ENCODE measurements at places on chromosomes 6 and 20.

- DNase-seq = no peak
Measured at GRCh38 chr6:72084992-72085569, 198.7 kb downstream of the RIMS1 start.

DNA sequence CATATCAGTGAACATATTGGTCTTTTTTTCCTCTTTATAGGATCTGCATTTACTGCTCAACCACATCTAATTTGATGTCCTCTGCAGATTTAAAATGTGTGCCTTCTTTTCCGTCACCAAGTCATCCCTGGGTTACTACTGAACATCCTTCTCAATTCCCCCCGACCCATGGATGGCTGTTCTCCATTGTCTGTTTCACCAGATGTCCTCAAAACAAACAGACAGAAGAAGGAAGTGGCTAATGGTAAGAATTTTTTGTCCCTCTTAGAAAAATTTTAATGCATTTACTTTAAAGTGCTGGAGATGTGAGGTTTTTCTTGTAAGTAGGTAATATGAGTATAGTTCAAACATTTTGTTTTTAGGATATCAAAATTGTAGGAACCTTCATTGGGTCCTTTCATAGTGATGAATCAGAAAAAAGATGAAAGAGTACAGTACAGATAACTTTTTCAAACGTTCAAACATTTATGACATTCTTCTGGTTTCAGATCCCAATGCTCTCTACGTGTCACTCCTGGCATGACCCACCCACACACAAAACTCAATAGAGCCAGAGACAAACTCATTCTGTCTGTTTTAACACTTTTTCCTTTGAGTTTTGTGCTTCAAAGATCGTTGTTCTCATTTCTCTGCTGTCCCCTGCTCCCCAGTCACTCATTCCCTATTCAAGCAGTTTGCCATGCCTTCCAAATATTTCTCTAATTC lies 276.4 kb downstream of the PRL start:
- no peak for DNase-seq

DNA sequence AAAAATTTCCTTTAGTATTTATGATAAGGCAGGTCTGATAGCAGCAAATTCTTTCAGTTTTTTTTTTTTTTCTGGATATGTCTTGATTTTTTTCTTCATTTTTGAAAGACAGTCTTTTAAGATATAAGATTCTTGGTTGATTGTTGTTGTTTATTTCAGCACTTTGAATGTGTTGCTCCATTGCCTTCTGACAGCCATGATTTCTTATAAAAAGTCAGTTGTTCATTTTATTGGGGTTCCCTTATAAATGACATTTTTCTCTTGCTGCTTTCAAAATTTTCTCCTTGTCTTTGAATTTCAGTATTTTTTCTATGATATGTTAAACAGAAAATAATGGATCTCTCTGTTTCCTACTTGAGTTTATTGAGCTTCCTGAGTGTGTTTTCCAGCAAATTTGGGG lies 152.3 kb downstream of the ISM1 start:
- no peak for DNase-seq

GRCh38 chr6:37314487-37315156 lies 39.2 kb upstream of the RNF8 start:
- DNase-seq = no peak

DNA sequence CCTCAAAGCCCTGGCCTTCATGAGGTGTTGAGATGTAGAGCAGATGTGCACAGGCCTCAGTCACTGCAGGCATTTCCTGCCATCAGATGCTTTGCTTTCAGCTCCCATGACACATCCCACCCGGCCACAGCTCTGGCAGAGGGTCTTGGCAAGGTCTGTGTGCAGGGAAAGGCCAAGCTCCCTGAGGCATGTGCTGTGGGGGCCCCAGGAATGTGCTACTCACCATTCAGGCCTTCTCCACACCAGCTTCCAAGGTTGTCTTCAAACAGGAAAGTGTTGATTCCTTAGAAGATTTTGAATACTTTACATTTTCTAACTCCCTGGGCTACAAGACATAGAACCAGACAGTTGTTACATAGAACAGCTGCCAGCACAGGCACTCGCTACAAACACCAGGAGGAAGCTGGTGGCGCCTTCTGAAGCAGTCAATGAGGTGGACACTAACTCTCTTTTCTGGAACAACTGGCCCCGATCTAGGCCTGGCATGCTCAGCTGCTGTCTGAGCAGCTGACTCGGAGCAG lies 27.8 kb downstream of the CASS4 start:
- no peak for DNase-seq

GRCh38 chr6:145809211-145809610 lies 5.4 kb downstream of the FBXO30 start:
- no peak for DNase-seq

GRCh38 chr6:166317261-166318212 lies 9.3 kb upstream of the PRR18 start:
- DNase-seq = no peak

- DNase-seq = no peak
Measured at GRCh38 chr6:164040994-164041393, 626.5 kb downstream of the QKI start.
